ENCODE measurements at places on chromosomes 6 and 20.

- DNase-seq, result no peak
Observed at GRCh38 chr20:2820896-2821869, 5.0 kb downstream of the TMEM239 start.

- no peak for DNase-seq
Observed at GRCh38 chr6:104306211-104306610, 553.5 kb downstream of the HACE1 start.

GRCh38 chr20:63860325-63861051 lies 810 bp upstream of the ABHD16B start:
- DNase-seq, result no peak

DNA sequence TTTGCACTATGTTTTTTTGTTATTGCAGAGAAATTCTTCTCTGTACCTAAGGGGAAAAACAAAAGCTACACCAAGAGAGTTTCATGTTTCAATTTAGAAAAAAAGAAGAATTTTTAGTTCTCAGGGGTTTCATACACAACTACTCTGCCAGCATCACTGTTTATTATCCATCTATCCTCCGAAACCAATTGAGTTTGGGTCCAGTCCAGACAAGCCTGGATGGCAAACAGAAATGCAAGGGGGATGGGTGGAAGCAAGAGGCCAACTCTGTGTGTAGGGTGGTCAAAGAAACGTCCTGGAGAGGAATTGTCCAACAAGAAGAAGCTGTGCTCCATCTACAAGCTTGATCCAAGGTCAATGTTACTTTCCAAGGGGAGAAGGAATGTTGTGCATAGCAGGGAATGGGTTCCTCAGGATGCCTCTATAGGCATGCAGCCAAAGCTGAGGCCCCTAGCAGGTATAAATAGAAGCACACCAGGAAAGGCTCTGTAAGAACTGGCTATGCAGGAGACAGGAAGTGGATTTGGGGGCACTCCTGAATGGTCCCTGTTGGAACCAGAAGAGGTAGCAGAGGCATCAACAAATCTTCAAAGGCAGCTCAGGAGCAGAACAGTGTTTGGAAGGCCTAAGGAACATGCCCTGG lies 64.4 kb downstream of the FILIP1 start:
- no peak for DNase-seq

Data from stromal cell of bone marrow (primary cell).